ENCODE measurements at places on chromosomes 16 and 17.
A peak's percentile ranks its signal among the peaks of the same experiment; 100 is the strongest.

GRCh38 chr17:40557531-40558299, 7.6 kb downstream of the CCR7 start:
- DNase-seq = no peak

DNA sequence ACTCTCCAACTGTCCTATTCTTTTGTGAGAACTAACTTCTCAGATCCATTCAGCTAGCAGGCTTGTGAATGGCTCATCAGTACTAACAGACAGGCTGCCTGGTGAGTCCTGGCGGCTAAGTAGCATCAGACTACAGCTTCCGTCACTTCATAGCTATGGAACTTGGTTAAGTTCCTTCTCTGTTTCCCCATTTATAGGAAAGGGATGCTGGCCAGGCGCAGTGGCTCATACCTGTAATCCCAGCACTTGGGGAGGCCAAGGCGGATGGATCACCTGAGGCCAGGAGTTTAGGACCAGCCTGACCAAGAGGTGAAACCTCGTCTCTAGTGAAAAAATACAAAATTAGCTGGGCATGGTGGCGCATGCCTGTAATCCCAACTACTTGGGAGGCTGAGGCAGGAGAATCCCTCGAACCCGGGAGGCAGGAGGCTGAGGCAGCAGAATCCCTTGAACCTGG, 49.9 kb upstream of the TANGO6 start:
- no peak for DNase-seq

DNA sequence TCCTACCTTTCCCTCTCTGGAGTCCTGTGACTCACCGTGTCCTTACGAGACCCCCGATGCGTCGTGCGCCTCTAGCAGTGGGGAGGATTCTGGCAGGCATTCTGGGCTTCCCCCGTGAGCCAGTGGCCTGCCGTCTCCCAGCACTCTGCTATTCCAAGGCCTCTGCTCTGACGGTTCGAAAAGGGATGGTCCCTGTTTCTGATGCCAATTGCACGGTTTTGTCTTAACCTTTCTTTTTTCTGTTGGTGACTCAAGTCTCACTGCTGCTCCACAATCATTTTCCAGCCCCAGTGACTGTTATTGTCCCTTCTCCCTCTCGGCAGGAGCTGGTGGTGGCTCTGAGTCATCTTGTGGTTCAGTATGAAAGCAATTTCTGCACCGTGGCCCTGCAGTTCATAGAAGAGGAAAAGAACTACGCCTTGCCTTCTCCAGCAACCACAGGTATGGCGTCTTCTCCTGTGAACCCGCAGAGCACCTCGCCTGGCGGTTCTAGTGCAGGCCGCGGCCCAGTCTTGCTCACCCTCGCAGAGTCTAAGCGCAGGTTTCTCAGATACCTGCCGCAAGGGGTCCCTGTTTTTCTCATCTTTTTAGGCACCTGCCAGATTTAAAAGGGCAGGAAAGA, 100.1 kb upstream of the CHMP6 start:
- peak; percentile 73 for DNase-seq

- DNase-seq = no peak
Observed at GRCh38 chr16:50466170-50466569, 82.0 kb upstream of the NKD1 start.

- peak; percentile 53 for DNase-seq
Observed at GRCh38 chr17:17792551-17793377, 44.0 kb downstream of the SREBF1 start.

DNA sequence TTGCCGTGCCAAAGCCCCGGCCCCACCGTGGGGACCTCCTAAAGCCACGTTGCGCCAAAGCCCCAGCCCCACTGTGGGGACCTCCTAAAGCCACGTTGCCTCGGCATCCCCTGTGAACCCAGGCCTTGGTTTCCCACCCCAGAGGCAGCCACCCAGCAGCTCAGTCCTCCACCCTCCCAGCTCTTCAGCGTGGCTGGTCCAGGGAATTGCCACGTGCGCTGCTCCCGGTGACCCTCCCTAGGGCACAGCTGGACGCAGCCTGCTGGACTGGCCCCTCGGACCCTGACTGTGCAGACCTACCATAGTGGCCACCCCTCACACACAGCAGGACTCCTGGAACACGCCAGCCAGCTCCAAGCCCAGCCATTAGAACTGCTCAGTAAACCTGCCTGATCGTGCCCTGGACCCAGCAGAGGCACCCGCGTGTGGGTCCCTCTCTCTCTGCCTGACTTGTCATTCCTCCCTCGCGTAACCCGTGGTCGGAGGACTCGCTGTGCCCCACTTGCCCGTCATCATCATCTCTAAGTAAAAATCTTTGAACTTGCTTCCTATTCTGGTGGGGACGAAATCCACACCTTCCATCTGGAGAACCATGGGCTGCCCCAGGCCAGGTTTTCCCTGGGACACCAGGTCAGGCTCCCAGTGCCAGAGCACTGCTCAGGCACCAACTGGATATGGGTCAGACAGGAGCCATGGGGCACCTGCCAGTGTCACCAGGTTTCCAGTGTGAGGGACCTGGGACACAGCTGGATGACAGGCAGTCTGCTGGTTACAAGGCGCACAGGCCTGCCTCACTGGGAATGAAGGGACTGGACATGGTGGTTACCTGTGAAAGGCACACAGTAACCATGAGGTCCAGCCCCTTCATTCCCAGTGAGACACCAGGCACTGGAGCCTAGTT, 5.6 kb downstream of the CIAO3 start:
- DNase-seq = no peak

- DNase-seq = no peak
Observed at GRCh38 chr17:78905116-78905515, 2.1 kb upstream of the CEP295NL start.

DNA sequence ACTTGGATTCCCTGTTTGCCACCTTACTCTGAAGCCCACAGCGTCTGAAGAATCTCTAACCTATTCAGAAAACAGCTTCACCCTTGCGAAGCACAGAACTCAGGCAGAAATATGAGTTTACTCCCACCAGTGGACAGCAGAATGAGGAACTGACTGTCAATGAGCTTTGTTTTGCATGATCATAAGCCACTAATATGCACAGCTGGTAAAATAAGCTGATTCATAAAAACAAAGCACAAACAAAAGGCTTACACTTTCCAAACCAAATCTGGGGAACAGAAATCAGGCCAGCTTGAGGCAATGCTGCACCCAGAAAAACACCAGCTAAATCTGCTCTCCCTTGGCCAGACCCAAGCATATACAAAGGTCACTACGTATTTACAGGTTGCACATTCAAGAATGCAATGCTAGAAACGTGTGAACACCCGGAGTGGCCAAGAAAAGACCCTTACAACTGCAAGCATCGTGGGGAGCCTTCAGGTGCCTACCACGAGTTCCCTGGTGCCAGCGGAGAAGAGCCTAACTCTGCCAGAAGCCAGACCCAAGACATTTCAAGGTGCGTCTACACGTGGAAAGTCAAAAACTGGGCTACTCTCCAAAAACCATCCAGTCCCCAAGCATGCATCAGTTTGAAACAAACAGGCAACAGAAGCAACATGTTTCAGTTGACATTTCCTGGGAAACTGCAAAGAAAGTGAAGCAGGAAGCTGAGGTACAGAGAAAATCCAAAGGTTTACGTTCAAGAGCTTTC, 207.1 kb downstream of the ZFHX3 start:
- no peak for DNase-seq

DNA sequence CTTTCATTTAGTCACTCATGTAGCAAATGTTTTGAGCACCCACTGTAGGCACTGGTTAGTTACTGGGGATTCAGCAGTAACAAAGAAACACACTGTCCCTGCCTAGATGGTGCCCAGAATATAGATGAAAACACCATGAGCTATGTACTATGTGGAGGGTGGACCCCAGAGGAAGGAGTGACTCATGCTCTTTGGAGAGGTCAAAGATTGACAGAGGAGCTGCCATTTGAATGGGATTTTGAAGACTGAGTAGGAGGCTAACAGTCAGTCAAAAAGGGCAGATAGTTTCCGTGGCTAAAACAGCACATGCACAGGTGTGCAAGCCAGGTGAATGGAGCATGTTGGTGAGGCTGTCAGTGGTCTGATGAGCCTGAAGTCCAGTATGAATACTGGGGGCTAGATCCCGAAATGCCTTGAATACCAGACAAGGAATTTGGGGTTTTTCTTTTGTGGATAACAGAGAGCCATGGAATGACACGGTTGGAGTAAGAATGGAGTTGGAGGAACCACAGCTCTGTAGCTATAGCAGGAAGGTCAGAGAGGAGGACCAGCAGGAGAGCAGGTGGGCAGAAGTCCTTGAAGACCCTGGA, 6.1 kb downstream of the IL21R start:
- peak; percentile 55 for DNase-seq

DNA sequence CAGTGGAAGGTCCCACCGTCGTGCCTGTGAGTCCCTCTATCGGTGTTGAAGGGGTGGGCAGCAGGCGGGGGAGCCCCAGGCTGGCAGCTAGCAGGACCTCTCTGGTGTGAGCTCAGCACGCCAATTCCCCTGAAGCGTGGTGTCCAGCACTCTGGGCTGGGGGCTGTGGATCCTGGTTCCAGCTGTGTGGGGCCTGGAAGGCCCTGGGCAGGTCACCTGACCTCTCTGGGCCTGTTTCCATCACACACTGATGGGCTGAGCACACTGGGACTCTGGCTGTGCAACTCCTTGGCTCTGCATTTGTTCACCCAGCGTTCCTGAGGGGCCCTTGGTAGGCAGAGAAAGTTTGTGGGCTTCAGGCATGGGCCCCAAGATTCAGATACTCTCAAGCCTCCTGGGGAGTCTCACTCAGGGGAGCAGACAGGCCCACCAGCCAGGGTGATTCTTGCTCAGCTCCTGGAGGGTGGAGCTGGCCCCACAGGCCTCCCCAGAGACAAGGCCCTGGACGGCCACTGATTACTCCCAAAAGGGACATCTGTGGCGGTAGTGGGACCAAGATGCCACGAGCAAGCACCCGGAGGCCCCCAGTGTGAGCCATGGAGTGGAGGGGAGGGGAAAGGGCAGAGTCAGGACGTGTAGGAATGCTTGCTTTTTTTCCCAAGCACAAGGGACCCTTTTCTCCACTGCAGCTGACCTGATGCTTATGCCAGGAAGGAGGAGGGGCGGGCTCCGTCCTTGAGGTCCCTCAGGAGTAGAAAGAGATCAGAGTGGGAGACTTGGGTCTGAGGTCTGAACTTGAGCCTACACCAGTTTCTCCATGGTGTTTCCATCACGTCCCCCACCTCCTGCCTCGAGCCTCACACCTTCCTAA, 8.5 kb downstream of the SCGB1C2 start:
- DNase-seq = no peak

DNA sequence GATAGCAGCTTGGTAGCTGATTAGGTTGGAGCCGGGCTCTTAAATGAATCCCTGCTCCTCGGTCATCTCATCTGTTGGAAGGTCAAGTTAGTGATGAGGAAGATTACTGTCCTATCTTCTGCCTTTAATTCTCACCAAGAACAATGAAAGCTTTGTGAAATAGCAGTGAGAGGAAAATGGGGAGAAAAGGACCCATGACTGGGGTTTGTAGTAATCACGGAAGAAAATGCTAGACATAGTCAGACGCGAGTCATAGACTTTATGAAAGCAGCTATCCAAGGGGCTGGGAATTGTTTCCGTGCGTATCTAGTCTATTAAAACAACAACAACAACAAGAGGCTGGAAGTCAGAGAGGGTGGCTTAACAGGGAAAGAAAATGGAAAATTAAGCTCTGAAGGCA, 18.3 kb downstream of the PIK3R5 start:
- no peak for DNase-seq

DNA sequence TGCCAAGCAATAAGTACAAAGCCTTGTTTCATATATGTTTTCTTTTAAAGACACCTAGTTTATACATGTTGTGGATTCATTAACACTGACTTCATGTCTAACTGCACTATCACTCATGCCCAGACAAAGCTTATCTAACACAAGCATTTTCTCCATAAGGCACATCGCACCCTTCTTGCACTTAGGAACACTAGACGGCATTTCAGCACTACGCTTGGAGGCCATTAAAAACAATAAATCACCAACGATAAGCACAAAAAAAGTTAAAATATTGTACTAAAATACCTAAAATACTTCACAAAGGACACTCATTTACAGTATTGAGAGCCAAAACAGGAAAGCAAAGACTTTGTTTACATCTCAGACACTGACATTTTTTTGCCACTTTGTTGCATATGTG, 39.0 kb upstream of the TEKT3 start:
- DNase-seq = no peak

- DNase-seq = no peak
Observed at GRCh38 chr16:79535130-79535529, 65.4 kb downstream of the MAF start.

DNA sequence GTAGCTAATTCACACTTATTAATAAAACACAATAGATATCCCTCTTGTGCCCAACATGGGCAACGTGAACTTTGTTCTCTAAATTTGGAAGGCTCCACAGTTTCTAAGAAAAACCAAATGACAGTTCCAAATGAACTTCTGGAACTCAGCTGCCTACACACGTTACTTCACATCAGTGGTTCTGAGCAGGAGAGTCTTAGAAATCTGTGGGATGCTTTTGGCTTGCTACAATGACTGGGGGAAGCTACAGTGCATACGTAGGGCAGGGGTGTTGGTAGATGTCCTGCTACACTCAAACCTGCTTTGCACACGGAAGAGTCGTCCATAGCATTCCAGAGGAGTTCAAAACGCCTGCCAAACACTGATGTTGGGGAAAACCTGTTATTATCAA, 8.0 kb downstream of the TXNDC11 start:
- no peak for DNase-seq

DNA sequence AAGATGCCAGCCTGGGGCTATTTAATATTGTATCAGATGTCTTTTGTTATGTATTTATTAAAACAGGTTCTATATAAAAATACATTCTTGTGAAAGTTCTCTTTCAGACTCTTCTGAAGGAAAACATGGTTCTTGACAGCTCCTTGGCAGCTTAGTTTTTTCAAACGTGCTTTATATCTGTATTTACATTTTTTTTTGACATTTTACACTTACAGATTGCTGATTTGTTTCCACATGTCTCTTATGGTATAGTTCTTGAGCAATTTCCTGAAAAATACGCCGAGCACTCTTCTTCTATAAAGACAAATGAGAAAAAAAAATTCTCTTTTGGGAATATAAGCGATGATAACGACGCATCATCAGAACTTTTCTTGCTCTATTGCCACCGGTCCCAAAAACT, 9.5 kb downstream of the IGSF6 start:
- DNase-seq = no peak

GRCh38 chr16:79639576-79640311, 39.2 kb upstream of the MAF start:
- no peak for DNase-seq

- DNase-seq = no peak
Observed at GRCh38 chr17:2362416-2362815, 25.1 kb downstream of the SGSM2 start.

- DNase-seq = no peak
Observed at GRCh38 chr16:48459167-48459566, 74.0 kb upstream of the SIAH1 start.

All from stimulated activated naive CD8-positive, alpha-beta T cell treated with anti-CD3 and anti-CD28 coated beads, Interleukin-15, Interleukin-2, amounts not matched to agents 100 U/mL and 50 U/mL, for 24 hours (primary cell).